ENCODE measurements at places on chromosomes 6 and 20. TPM values are rescaled to one million over a fixed set of nuclear protein-coding genes. Genes with fewer than 3 reads are reported as not detected.

- DNase-seq, result no peak
These were observed 12.5 kb downstream of the GZF1 start for GRCh38 chr20:23374441-23374840.

- no peak for DNase-seq
These were observed 47.4 kb upstream of the PAK5 start for GRCh38 chr20:9886227-9886626.

Gene SOX18
- 22.5 TPM for total RNA-seq

DNA sequence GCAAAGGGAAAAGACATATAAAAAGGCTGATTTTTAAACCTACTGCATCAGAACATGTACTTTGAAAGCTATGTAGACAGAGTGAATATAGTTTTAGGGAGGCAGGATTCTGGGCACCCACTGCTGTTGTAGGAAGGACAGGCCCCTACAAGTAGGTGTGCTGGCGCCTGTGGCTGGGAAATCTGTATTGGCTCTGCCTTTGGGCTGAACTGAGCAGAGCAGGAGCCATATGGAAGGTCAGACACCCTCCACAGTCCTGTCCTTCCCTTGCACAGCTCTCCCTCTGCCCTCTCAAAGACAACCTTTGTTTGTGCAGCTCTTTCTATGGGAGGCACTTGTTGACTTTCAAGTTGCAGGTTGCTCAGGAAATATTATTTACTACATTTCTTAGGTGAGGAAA, 18.4 kb upstream of the ULBP3 start:
- no peak for DNase-seq

DNA sequence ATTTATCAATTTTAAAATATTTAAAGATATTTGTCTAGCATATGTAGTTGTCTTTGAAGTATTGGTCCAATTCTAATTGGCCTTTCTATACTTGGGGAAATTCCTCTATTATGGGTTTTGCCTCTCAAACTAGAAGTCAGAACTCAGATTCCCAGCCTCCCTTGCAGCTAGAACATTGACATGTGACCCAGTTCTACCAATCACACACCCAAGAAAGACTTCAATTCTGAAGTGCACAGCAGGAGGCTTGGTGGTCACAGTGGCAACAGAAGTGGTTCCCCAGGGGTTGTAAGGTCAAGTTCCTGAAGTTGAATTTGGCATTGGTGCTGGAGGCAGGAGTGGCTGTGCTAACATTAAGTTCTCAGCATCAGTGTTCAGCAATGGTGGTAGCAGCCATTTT, 14.8 kb upstream of the FKBP5 start:
- DNase-seq, result no peak

DNA sequence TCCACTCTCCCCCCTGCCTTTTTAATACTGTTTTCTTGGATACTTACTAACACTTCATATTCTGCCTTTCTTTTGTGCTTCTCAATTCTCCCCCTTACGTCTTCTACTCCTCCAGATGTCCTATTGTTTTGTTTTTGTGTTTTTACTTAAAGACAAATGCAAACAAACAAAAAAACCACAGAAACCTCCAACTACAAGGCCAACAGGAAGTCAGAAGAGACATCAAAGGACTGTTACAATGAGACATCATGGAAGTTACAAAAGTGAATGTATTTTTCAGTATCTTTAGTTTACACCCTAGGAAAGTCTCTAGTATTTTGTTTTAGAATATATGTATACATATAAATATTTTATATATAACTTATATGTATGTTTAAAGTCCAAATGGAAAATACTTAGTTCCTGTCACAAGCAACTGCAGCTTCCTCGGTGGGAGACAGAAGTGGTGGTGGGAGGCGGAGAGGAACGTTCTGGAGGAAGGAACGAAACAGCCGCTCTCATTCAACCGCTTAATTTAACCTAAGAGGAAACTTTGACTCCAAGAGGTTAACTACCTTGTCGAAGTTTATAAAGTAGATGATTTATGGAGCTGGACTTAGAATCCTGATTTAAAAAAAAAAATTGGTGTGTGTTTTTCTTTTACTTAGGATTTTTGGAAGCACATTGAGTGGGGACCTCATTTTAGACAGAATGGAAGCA, 168.9 kb upstream of the PDE10A start:
- DNase-seq, result no peak

- DNase-seq, result no peak
These were observed 22.0 kb upstream of the EYS start for GRCh38 chr6:65728879-65729479.

Gene HLA-DQA1
- total RNA-seq, result 9.8 TPM

- DNase-seq, result no peak
These were observed 46.8 kb upstream of the CCDC28A start for GRCh38 chr6:138726757-138727097.

- no peak for DNase-seq
These were observed at the start of gene HSPA12B for GRCh38 chr20:3732327-3733118. TSS of gene HSPA12B (plus strand) at chr20:3732685. CDS start at chr20:3738675, 5,990 bp downstream.

- DNase-seq, result no peak
These were observed 88.4 kb downstream of the MAFB start for GRCh38 chr20:40600441-40601219.

GRCh38 chr20:36613974-36614373, 8.4 kb downstream of the RAB5IF start:
- no peak for DNase-seq

DNA sequence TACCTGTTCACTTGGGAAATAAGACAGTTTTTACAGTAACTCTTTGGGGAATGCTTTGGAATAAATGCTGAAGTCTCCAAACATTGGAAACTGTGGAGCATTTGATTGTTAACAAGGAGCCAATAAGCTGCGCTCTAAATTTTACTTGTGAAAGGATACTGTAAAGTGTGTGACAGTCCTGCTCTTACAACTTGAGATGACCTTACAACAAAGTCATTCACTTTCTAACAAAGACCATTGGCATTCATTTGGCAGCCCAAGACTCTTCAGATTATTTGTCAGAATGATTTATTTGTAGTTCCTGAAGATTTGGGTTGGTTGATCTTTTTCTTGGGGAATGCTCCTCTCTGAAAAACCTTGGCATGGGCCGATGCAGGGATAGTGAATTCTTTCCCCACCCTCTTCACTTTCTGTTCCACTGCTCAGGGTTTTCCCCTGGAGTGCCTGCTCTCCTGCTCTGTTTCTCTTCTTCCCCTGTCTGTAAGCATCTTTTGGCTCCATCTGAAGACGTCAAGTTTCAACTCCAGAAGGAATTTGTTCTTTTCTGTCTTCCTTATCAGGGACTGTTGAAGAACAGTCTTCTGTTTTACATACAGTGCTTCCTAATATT, 116.4 kb downstream of the AKAP7 start:
- no peak for DNase-seq

DNA sequence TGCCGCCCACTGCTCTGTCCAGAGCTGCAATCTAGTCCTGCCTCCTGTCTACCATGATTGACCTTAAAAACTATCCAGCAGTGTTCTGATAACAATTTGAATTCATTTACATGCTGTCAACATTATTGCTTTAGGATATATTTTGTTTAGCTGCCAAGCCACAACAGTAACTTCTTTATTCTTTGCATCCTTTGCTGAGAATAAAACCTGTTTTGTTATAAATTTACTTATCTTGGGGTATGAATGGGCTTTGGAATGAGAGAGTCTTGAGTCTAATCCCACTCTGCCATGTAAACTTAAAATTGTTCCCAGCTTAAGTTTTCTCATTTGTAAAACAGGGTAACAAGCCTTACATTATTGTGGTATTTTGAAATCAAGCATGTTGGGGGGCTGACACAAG, 116.4 kb downstream of the FLRT3 start:
- DNase-seq, result no peak

Gene GTSF1L
- total RNA-seq, result not detected

Gene HSD17B8
- total RNA-seq, result 10.0 TPM

DNA sequence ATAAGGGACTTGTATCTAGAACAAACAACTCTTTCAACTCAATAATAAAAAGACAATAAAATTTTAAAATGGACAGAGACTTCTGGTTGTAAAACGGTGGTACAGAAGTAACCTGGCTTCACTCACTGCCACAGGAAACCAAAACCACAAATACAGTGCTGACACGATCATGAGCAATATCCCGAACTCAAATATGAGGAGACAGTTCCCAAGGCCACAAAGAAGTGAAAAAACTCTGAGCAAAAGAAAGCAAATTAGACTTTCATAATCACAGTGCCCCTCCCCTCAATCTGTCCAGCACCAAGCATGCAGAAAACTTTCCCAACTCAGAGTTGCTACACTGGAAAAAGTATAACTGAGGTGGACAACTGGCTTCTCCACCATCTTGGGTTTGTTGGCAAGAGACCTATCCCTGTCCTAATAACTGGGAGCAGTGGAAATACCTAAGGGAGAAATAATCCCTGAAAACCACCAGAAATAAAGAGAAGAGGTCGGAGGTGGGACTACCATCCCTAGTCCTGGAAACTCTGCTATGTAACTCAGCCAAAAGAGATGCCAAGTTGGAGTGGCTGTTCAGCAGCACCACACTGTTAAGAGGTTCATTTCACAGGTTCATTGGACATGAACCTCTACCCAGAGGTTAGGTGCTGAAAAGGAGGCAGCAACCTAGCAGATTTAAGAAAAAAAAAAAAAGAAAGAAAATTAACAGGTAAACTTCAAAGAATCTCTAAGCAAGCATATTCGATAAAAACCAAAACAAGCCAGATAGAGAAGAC, 55.5 kb downstream of the REV3L start:
- DNase-seq, result no peak
